ENCODE measurements at places on chromosomes 16 and 17. TPM values are rescaled to one million over a fixed set of nuclear protein-coding genes. Genes with fewer than 3 reads are reported as not detected.

GRCh38 chr17:557371-557770 is 157.3 kb downstream of the VPS53 start:
- DNase-seq, result no peak

DNA sequence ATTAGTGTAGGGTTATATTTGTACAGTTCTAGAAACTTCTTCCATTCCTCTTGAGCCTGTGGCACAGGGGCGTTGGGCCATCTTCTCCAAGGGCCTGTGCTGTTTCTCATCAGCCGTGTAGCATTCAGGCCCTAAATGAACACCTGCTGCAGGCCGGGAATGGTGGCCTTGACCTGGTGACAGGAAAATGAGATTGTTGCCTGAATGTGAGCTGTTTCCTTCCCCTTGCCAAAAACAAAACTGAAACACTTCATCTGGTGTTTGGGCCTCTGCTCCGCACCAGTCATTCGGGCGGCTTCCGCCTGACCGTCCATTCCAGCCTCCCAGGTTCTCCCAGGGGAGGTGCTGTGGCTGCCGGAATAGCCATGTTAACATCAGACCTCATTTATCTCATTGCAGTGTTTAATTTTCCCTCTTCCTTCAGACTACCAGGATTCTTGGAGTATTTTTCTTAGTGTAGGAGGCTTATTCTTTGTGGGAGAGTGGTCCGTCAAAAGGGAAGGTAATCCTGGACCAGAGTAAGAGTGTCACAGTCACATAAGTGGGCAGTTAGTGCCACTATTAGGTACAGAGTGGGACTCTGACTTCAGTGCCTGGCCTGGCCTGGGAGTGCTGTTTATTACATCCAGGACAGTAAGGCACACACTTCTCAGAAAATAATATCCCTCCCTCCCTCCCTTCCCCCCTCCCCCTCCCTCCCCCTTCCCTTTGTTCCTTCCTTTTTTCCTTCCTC is 61.9 kb downstream of the WWP2 start:
- no peak for DNase-seq

- DNase-seq, result no peak
Measured at GRCh38 chr17:36939802-36940312, 2.6 kb downstream of the LHX1 start.

GRCh38 chr16:30656388-30656787 is 1.8 kb upstream of the FBRS start:
- no peak for DNase-seq

GRCh38 chr17:19346351-19347255 is 15.9 kb downstream of the B9D1 start:
- DNase-seq, result no peak

- DNase-seq, result no peak
Measured at GRCh38 chr17:32992321-32993033, 830 bp downstream of the SPACA3 start.

- no peak for DNase-seq
Measured at GRCh38 chr17:79162012-79162963, 87.7 kb downstream of the ENGASE start.

DNA sequence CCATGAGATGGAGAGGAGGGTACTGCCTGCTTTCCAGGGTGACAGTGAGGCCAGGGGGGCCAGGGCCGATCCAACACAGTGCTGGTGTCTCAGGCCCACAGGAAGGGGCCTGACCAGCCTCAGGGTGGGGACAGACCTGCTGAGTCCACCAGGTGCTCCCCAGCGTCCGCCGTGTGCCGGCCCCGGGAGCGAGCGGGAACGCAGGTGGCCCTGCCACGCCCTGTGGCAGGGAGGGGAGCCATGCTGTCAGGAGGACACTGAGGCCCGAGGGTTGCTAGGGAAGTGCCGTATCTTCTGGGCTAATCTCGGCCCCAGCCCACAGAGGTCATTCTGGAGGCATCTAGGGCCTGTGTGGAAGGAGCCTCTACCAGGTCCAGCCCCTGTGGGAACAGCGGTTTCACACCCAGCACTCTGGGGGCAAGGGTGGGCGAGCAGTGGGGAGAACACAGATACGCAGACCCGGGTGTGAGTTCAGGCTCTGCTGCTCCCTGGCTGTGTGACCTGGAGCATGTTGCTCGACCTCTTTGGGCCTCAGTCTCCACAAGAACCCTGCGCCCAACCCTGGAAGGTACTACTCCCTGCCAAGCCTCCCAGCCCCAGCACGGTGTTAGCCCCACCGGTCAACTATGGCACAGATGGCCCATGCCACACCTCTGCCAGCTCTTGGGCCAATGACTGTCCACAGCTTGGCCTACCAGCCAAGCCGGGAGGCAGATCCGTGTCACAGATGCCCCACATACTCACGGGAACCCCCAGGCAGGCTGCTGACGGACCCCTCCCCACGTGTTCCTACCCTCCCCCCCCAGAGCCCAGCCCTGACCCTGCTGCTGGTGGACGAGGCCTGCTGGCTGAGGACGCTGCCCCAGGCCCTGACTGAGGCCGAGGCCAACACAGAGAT is 43.9 kb upstream of the ZC3H18 start:
- DNase-seq, result no peak

GRCh38 chr16:2775131-2775716 is 1.9 kb downstream of the ELOB start:
- no peak for DNase-seq

DNA sequence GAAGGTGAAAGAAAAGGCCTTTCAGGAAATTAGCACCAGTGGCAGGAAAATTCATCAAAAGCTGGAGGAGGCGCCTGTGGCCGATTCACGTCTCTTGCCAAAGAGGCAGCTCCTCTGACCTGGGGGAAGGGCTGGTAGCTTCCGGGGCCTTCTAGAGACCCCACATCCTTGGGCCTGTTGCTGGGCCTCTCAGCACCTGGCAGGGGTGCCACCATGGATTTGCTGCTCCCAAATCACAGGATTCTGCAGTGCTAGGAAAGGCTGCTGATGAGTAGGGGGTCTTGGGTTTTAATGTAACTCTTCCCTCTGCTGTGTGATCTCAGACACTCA is 11.6 kb upstream of the CBFB start:
- DNase-seq, result no peak

Gene AURKB
- 1.1 TPM for total RNA-seq

All from CD8-positive, alpha-beta T cell (primary cell).